ENCODE measurements at places on chromosomes 7 and 10. TPM values are rescaled to one million over a fixed set of nuclear protein-coding genes. Genes with fewer than 3 reads are reported as not detected.

Gene HHEX
- total RNA-seq = 3.9 TPM

Gene BTBD16
- 1.3 TPM for total RNA-seq

Gene OPN1SW
- total RNA-seq = not detected

Gene ZNF746
- total RNA-seq = 9.3 TPM

Gene TMEM139
- total RNA-seq = 1.1 TPM

DNA sequence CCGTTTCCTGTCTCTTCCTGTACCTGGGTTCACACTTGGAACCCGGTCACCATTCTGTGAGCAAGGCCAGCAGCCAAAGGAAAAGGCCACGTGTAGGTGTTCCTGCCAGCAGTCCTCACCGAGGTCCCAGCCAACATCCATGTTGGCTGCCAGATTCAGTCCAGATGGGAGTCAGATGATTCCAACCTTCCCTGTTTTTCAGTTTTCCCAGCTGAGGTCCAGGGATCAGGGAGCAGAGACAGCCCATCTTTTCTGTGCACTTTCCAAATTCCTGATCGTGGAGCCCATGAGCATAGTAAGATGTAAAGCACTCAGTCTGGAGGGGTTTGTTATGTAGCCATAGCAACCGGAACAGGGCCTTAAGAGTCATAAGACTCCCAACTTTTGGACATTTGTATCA is 3.9 kb upstream of the PVRIG start:
- peak; percentile 79 for DNase-seq

GRCh38 chr10:120077707-120078492 is 185.4 kb downstream of the SEC23IP start:
- no peak for DNase-seq

DNA sequence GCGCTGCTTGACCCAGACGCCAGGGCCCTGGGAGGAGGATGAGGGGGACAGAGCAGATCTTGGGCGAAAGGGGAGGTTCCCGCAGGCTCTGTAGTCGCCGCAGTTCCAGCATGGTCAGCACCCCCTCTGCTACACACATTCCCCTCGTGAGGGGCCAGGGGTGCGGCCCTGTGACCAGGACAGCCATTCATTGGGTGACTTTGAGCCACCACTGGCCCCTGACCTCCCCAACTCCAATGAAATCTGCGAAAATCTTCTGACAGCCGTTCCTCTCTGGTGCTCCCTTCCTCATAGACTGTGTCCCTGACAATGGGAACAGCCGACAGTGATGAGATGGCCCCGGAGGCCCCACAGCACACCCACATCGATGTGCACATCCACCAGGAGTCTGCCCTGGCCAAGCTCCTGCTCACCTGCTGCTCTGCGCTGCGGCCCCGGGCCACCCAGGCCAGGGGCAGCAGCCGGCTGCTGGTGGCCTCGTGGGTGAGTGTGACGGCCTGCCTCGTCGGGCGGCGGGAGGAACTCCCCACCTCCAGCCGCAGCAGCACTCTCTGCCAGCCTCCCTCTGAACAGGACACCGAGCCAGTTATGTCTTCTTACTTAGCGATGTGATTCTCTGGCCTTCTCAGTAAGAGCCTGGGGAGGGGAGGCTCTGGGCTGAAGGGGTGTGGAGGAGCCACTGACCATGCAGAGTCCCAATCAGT is 825 bp downstream of the TMEM176A start:
- DNase-seq = no peak

DNA sequence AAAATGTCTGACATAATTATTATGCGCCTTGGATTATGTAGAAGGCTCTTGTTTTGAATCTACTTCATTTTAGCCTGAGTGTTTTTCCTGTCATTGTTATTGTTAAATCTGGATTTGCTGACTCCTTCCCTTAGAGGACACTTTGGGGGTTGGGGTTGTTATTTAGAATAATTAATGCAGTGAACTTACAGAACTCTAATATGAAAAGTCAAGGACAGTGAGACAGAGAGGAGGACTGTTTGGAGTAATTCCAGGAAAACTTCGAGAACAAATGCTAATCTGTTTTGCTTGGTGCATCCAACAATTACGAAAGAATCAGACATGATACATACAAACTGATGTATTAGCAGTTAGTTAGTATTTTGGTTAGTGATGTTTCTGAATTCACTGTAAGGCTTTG is 146.1 kb downstream of the ABCA13 start:
- DNase-seq = no peak

DNA sequence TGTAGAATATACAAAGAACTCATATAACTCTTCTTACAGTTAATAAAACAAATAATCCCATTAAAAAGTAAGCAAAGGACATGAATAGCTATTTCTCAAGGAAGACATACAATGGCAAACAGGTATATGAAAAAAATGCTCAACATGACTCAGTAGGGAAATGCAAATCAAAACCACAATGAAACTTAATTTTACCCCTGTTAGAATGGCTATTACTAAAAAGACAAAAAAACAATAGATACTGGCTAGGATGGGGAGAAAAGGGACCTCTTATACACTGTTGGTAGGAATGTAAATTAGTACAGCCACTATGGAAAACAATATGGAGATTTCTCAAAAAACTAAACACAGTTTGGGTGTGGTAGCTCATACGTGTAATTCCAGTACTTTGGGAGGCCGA is 37.8 kb downstream of the HERPUD2 start:
- DNase-seq = no peak

- DNase-seq = no peak
These were observed 11.6 kb downstream of the ABCA13 start for GRCh38 chr7:48182718-48183369.

DNA sequence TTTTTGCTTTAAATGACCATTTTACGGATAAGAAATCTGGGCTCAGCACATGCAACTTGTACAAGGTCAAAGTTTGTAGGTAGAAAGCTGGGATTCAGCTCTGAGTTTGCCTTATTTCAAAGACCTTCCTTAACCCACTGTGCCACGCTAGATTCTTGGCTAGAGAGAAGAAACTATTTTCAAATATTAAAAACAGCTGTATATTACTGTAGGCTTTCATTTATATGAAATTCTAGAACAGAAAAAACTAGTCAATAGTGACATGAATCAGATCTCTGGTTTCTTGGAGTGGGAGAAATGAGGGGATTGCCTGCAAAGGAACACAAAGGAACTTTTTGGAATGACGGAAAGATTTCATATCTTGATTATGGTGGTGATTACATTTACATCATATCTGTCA is 53.0 kb upstream of the C1GALT1 start:
- DNase-seq = no peak

DNA sequence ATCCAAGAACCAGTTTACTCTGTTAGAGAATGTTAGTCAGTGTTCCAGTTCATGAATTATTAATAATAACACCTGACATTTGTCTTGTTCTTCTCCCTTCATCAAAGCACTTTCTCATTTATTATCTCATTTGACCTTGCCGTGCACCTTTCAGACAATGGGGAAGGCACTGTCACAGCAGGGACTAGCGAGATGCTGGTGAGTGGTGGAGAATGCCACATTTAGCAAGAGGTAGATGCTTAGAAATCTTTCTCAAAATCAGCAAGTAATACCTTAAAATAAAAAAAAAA is 34.2 kb upstream of the XRCC2 start:
- no peak for DNase-seq

Data from skin of body (tissue), 3 donors.